Cardiac muscle cell (in vitro differentiated cells and primary cell): ENCODE measurements at places on chromosomes 1 and 21. TPM values are rescaled to one million over a fixed set of nuclear protein-coding genes. Genes with fewer than 3 reads are reported as not detected.

DNA sequence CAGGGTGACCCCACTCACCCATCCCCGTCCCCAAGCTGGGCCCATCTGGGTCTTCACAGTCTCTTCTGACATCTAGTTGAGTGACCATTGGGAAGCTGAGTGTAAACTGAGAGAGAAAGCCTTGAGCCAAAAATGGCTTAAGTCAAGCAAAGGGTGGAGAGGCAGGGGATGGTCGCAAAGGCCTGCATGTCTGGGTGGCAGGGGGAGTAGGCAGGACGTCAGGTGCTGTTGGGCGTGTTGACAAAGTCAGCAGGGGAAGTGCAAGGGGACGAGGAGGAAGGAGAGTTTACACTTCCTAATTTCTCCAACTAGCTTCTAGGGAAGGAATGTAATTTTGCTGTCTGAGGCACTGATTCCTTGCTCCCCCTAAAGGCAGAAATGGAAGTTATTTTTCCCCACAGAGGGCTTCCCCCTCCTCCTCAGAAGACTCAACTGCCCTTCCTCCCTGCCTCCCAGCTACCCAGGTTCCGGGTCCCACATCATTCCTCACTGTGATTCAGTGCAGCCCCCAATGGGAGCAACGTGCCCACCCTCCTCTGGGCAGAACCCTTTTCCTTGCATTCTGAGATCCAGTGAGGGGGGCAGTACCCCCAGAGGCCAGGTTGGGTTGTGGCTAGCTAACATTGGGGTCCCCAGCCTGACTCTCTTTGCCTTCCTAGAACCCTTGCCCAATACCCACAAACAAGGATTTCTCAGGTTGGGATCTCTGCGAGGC lies 1.2 kb upstream of the ADORA1 start:
- DNase-seq: peak; percentile 57

Gene RAB3B
- 2.7 and 6.9 TPM in 2 replicates for total RNA-seq

DNA sequence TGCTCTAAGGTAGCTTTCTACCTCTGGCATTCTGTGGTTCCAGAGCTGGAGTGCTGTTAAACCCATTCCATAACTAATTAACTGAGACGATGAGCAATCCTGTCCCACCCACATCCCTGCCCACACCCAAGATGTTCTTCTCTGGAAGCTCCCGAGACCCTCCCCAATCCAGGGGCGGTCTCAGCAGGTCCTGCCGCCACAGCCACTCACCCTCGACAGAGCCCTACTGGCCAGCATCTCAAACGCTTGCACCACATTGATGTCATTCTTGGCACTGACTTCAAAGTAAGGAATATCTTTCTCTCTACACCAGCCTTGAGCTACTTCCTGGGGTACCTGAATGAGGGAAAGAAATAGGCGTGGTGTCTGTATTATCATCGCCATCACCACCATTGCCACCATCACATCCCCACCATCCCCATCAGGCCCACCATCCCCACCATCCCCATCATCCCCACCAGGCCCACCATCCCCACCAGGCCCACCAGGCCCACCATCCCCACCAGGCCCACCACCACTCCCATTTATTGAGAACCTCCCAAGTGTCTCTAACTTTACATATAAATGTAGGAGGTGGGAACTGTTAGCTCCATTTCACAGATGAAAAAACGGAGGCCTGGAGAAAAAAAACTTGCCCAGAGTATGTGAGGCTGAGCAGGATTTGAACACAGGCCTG lies 17.7 kb downstream of the RAB7B start:
- no peak for DNase-seq

GRCh38 chr1:248849637-248850036 lies 9.2 kb downstream of the ZNF692 start:
- peak; percentile 24 for DNase-seq

DNA sequence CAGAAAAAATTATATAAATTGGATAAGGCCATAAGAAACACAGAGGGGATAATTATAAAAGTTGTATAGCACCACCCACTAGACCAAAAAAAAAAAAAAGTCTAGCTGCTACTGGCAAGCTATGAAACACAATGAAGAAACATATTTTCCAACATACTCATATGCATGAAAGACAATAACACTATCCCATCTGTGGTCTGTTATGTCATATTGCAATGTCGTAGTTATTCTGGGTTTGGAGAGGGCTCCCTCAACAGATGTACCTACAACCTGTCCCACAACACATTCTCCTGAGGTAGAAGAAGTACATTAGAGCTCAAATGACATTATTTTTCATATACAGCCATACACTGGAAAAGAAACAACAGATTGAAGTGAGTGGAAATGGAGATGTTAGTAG lies 517.6 kb upstream of the ADGRL4 start:
- no peak for DNase-seq

Gene FHAD1
- total RNA-seq: 0.53 and 0.74 TPM in 2 replicates

GRCh38 chr1:67314696-67315095 lies 7.0 kb downstream of the IL12RB2 start:
- DNase-seq: no peak

DNA sequence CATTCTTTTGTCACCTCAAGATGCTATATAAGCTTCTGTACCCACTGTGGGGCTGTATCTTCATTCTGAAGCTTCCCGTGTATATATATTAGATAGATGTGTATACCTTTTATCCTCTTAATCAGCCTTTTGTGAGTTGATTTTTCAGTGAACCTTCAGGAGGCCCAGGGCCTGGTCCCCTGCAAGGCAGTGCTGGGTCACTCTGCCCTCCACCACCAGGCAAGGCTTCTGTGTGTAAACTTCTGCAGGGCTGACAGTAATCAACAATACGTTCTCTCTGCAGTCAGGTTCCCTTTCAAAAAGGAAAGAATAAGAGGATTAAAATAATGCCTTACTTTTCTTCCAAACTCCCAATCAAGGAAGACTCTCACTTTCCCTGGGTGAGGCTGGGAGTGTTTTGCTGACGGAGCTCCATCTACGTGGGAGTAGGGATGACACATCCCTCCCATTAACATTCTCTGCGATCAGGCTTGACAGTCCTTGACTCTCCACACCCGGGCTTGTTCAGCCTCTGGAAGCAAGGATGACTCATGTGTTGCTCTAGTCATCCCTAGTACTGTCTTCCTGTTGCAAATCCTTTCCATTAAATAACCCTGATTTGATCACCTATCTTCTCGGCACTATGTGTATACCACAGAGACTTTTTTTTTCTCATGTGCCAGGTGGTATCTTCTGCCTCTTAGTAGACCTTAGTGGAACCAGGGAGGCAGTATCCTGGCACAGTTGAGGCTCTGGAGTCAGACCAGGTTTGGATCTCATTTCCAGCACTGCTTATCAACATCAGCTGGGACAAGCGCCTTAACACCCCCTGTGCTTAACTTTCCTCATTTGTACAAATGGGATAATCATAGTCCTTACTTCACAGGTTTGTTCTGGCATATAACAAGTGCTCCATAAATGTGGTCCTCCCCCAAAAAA lies 70.3 kb upstream of the KCNK1 start:
- peak; percentile 68 for DNase-seq

Gene KIF17
- 1.9 and 15.0 TPM in 2 replicates for total RNA-seq

DNA sequence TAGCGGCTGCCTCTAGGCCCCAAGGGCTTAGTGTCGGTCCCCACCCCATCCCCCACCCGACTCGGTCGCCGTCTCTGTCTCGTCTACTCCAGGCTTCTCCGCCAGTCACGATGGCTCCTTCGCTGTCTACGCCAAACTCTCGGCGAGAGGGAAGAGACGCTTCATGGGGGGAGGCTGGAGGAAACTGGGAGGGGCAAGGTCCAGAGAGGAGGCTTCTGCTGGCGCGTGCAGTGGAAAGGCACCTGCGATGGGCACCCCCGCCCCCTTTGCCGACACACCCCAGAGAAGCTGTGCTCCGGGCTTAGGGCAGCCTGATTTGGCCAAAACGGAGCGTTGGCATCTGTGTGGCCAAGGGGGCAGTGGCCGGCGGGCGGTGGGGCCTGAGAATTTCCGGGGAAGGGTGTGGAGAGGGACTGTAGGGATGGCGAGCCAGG lies 1.2 kb upstream of the CSMD2 start:
- no peak for DNase-seq

DNA sequence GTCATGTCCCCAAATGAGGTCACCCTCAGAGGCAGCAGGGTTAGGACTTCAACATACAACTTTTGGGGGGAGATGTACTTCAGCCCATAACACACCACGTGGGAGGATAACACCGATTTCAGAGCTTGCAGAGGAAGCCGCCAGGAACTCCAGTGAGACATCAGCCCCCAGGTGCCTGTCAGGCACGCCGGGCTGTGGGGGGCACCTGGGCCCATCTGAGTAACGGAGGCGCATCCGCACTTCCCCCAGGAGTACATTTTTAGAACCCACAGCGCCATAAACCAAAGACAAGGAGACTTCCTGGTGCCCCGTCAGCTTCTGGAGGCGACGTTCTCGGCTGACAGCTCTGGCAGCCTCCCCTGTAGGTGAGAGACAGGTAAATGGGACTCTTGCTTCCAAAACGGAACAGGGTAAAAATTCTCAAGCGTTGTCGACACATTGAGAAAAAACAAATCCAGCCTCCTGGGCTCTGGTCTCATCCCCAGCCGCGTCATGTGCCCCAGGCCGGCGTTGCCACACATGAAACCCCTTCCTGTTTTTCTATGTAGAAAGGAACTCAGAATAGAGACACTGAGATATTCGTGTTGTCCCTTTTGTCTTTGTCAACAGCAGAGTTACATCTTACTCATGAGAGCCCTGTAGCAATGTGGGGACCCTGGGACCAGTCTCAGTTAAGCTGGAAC lies 93.3 kb downstream of the PDE9A start:
- DNase-seq: no peak
